ENCODE measurements at places on chromosomes 16 and 17.

DNA sequence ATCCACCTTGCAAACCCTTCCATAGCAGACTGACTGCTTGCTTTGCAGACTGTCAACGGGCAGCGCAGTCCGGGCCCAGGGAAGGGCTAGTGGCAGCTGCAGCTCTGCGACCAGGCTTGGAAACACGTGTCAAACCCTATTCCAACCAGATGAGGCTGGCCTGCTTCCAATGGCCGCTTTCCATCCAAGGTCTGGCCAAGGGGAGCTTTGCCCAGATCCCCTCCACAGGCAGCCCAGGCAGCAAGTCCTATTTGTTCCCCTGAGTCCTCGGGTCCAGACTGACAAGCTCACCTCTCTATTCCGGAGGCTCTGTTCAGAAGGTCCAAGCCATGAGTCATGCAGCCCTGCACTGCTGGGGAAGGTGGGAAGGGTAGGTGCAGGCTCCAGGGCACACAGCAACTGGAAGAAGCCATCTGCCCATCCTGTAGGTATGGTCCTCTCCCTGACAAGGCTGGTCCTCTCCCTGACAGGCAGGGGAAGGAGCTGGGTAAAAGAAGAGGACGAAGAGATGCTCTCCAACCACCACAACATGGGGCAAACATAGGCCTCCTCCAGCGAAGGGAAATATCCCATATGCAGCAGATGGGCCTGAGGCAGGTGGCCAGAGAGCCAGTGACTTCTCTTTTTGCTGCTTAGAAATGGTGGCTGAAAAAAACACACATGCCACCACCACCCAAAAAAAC lies 22.6 kb upstream of the AXIN2 start:
- DNase-seq: no peak

GRCh38 chr16:19179546-19180490 lies 11.8 kb downstream of the SYT17 start:
- no peak for DNase-seq

DNA sequence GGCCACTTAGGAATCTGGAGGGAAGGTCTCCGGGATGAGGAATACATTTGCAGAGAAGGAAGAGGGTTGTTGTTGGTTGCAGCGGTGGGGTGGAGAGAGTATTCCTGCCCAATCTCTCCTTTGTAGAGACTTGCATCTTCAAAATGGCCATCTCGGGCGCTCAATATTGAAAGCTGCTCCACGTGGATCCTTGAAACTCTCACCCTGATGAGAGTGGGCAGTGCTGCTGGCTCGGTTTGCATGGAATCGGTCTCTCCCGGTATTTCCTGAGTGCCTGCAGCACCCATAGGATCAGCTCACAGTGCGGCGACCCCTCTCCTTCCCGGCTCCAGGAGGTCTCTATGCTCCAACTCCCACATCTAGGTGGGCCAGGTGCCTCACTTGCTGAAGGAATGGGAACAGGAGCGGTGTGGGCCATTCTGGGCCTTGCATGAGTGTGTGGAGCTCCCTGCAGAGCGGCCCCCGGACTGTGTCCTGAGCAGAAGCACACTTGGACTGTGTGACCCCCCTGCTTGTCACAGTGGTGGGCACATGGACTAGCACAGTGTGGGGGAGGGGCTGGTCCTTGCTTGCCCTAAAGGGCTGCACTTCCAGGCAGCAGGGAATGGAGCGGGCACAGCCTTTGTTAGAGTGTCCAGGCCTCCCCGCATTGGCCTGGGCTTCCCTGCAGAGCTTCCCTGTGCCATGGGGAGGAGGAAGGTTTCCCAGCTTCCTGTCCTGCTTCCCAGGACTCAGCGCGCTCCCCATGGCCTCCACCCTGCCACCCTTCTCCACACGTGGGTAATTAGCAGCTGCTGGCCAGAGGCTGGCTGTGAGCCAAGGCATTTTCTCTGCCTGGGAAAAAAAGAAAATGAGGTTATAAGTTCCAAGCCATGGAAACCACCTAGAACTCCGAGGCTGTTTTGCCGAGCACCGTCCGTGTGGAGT lies 139.3 kb downstream of the IRF8 start:
- DNase-seq: no peak

DNA sequence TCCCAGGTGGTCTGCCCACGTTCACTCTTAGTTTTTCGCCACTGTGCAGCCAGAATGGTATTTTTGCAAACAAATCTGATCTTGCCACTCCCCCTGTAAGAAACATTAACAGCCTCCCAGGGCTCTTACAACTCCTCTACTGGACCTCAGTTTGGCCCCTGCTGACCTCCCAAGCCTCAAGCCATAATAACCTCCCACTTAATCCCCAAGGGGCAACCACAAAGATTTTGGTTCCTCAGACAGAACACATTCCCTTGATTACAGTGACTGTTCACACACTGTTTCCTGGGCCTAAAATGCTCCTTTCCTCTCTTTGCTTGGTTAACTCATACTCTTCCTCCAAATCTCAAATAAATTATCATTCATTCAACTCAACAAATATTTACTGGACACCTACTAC lies 21.5 kb upstream of the CD300E start:
- DNase-seq: no peak
